ENCODE measurements at places on chromosomes 4 and X.

GRCh38 chr4:1869530-1870327 is 1.5 kb upstream of the NSD2 start:
- DNase-seq = peak; percentile 69

DNA sequence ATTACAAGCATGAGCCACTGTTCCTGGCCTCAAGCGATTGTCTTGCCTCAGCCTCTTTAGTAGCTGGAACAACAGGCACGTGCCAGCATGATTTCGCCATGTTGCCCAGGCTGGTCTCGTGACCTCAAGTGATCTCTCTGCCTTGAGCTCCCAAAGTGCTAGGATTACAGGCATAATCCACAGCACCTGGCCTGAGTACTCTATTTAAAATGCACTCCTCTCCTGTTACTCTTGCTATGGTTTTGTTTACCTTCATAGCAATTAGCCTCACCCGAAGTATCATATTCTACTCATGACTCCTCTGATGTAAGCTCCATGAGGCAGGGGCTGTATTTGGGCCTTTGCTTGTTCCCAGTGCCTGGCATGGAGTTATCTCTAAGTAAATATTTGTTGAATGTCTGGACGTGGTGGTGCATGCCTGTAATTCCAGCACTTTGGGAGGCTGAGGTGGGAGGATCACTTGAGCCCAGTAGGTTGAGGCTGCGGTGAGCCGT is 92.5 kb upstream of the SLC34A2 start:
- peak; percentile 94 for DNase-seq

GRCh38 chr4:5773271-5773555 is 62.2 kb downstream of the EVC start:
- DNase-seq = no peak

GRCh38 chr4:26094911-26095310 is 180.9 kb downstream of the SMIM20 start:
- DNase-seq = no peak

GRCh38 chr4:80459918-80460473 is 124.5 kb downstream of the CFAP299 start:
- no peak for DNase-seq

GRCh38 chr4:156781852-156782251 is 189.7 kb downstream of the PDGFC start:
- no peak for DNase-seq

DNA sequence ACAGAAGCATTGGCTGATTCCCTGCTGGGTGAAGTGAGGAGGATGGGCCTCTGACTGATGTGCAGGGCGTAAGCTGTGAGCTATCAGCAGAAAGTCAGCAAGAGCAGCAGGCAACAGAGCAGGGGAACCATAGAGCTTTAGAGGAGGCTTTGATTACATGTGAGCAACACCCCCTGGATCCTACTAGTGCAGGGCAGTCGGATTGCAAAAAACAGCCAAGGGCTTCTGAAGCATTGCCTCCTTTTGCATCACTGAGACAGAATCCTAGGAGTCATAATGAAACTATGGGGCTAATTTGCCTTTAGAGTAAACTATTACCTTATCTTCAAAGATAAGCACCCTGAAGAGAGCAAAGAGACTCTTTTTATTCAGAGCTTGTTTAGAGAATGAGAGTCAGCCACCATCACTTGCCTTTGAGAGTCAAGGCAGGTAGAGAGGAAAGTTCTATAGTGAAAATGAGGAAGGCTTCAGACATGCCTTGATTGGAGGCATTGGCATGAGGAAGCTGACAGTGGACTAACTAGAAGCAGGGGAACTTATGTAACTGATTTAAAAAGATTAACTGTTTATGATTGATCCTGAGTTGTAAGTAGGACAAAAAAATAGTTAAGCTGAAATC is 420.3 kb downstream of the PDHA2 start:
- DNase-seq = no peak

DNA sequence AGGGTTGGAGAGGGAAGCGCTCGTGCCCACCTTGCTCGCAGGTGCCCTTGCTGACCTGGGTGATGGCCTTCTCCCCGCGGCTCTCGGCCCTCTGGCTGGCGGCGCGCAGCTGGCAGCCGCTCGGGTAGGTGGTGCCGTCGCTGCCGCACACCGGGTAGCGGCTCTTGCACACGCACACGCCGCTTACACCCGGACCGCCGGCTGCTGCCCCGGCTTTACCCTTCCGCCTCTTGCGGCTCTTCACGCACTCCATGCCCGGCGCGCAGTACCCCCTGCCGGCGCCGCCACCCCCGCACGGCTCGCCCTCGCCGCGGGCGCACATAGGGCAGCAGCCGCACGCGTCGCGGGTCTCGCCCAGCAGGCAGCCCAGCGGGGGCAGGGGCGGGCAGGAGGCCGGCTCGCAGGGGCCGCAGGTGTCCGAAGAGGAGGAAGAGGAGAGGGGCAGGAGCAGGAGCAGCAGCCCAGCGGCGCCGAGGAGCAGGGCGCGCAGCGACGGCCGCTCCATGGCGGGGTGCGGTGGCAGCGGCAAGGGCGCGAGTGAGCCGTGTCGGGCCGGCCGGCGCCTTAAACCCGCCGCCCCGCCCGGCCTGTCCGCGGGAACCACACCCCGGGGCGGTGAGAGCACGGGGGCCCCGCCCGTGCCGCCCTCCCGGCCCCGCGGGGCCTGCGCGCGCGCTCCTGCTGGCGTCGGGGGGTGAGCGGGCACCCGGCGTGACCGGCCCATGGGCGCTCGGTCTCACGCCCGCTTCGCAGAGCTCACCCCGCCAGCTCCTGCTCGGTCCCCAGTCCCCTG is at the start of gene IGFBP7:
Gene IGFBP7 (minus strand): TSS at position 539 of the 793 bp plus-strand sequence. CDS start 34 bp downstream, at position 505.
- DNase-seq = no peak

- no peak for DNase-seq
Measured at GRCh38 chr4:38455092-38455862, 208.7 kb upstream of the KLF3 start.

GRCh38 chr4:153402366-153402765 is 57.9 kb downstream of the MND1 start:
- no peak for DNase-seq

- DNase-seq = no peak
Measured at GRCh38 chr4:68953056-68953596, 1.5 kb upstream of the UGT2A3 start.

GRCh38 chr4:73860181-73860580 is 7.1 kb downstream of the PF4V1 start:
- no peak for DNase-seq

GRCh38 chr4:139501927-139502899 is 48.3 kb downstream of the RAB33B start:
- DNase-seq = peak; percentile 27

DNA sequence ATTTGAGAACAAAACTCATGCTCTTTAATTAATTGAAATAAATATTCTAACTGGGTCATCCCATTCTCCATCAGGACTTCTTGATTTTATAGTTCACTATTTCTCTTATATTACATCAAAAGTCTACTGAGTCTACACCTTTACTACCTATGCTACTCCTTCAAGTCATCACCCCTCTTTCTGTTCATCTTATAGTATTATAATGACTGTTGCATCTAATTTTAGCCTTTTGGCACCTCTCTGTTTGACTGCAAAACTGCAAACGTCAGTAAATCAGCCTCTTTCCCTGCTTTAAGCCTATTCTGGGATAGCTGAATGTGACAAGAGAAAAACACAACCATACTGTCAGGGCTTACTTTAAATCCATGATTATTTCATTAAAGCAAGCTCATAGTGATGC is 639.1 kb downstream of the GABRG1 start:
- DNase-seq = no peak

- DNase-seq = no peak
Measured at GRCh38 chrX:119427024-119427794, 28.1 kb downstream of the SLC25A43 start.

GRCh38 chr4:8353158-8353669 is 83.7 kb downstream of the HTRA3 start:
- DNase-seq = no peak

DNA sequence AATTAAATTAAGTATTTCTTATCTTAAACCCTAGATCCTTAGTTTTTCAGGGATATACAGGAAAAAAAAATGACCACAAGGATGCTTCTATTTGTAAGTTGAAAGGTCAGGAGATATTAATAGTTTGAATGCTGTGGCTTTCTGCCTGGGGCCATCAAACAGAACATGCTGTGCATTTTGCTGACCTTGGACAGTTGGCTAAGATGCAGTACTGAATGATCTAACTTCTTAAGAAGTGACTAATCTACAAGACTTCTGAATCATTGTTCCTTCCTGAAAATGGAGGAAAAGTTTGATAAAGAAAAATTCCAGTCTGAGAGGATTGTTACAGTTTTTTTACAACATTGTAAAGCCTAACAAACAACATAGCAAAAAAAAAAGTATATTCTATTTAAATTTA is 237.8 kb upstream of the JADE1 start:
- DNase-seq = no peak

DNA sequence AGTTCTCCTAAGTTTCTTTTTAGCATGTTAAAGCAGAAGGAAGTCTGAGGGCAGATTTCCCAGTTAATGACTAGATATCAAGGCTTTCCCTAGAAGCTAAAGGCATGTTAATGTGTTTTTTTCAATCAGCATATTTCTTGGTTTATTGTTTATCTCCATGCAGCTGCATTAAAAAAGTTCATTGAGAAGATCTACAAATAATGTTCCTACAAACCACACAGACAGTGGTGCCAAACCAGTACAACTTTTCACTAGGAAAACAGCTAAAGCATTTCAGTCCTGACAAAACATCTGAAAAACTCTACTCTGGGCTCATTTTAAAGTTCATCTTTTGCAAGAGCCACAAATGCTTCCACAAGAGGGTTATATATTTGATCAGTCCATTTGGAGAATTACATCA is 320.0 kb downstream of the ADGRL3 start:
- DNase-seq = no peak

DNA sequence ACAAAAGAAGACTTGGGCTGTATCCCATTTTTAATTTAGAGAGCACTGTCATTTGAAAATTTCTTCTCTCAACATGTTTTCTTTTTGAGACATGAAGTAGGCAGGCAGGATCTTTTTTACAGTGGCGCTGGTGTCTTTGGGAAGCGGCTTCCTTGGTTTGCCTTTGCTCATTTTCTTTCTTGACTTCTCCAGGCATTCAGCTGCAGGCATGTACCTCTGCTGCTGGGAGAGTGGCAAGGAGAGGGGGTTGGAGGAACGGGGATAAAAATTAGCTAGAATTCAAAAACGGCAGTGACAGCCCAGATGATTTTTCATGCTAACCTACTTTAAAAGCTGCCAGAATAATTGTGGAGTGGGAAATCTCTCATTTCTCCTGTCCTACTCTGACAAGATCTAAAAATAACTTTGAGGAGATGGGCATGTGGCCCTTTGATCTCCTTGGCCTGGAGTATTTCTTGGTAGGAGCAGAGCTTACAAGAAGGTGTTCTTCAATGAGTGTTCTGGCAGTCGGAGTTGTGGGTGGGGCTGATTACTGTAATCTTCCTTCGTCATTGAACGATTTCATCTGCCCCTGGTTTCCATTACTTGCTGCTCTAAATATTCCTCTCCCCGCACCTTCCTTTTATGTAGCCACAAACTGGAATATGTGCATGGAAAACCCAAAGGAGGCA is 54.8 kb downstream of the TBL1X start:
- no peak for DNase-seq

DNA sequence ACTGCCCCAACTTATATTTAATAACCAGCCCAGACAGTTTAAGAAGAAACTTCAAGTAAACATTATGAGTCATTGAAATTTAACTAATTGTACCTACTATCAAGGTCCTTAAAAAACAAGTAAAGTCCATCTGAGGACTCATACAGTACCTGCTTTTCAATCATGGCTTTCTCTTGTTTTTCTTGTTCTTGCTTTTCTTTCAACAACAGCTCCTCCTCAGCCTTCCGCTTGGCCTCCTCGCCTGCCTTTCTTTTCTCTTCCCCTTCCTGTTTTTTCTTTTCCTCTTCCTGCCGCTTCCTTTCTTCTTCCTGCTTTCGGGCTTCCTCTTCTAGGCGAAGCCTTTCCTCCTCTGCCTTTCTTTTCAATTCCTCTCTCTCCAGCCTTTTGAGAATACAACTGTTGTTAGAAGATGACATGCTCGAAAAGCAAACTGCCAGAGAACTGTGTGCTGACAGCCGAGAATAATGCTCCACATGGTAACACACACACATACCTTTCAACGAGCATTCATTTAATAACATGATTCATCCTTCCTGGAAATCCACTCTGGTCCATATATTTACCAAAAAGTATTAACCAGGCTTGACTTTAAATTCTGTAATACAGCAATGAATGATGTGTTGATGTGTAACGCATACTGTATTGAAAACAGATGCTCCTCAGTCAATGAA is 25.2 kb upstream of the BCLAF3 start:
- DNase-seq = no peak

- no peak for DNase-seq
Measured at GRCh38 chrX:6778544-6779503, 243.9 kb upstream of the VCX3A start.

GRCh38 chrX:71679575-71680207 is 12.3 kb downstream of the LOC101059915 start:
- DNase-seq = no peak

- DNase-seq = no peak
Measured at GRCh38 chr4:186537843-186538521, 17.4 kb downstream of the MTNR1A start.

GRCh38 chr4:182925298-182925757 is 8.1 kb upstream of the DCTD start:
- DNase-seq = peak; percentile 19

GRCh38 chr4:160450876-160451275 is 1348.0 kb downstream of the RAPGEF2 start:
- DNase-seq = no peak

GRCh38 chrX:48523682-48524081 is 2.1 kb downstream of the EBP start:
- no peak for DNase-seq

DNA sequence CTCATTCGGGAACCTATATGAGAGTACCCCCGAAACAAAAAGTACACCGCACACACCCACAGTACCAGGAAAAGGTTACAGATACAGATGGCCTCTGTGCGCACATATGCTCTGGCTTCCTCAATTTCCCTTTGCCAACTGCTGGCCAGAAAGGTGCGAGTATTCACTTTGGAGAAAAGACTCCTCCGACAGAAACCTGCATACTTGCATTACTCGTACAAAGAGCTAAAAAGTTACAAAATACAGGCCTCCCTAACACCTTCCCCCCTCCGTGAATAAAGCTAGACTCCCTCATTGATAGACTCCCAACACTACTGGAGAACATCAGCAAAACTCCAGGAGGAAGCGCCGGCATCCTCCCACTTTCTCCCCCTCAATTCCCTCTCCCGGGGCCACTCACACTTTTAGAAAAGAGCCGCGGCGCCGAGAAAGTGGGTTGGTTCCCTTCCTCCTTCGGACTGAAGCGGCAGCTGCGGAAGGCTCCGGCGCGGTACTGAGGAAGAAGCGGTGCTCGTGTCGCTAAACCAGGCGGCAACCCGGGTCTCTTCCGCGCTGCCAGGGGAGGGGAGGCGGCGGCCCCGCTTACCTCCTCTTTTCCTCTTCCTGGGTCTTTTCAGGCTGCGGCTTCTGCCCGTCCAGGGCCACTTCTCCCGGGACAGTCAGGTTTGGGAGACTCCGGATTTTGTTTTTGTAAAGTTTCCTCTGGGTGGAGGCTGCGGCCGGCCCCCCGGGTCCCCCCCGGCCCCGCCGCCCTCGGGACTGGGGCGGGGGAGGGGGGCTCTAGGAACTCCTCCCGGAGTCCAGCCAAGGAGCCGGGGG is 1.1 kb downstream of the FBXW7 start:
- DNase-seq = no peak
